ENCODE measurements at places on chromosomes 7 and 10.

DNA sequence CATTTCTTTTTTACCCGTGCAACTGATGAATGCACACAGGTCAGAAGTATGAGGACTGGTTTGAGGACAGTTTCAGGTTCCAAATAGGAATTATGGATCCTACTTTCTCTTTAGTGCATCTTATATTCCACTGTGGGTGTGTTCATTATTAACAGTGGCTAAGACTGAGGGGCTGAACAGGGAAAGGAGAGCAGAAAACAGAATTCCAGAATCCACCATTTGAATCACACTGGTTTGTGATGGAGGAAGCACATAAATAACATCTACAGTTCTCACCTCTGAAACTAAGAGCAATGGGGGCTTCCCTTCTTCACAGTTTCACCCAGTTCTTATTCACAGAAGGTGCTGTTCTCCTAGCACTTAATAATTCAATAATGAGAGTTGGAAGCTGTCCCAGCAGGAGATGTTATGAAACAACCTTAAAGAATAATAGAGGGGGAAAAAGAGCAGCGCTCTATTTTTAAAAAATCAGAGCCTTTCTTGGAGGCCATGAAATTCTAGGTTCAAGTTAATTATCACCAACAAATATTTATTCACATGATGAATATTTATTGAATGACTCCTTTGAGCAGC lies 205.1 kb downstream of the CREB5 start:
- DNase-seq: no peak

GRCh38 chr7:109663806-109664205 lies 1094.1 kb downstream of the DNAJB9 start:
- no peak for DNase-seq

- no peak for DNase-seq
These were observed 67.1 kb upstream of the ANKRD1 start for GRCh38 chr10:90988024-90988423.

- no peak for DNase-seq
These were observed 761 bp downstream of the PTF1A start for GRCh38 chr10:23192712-23193434.

DNA sequence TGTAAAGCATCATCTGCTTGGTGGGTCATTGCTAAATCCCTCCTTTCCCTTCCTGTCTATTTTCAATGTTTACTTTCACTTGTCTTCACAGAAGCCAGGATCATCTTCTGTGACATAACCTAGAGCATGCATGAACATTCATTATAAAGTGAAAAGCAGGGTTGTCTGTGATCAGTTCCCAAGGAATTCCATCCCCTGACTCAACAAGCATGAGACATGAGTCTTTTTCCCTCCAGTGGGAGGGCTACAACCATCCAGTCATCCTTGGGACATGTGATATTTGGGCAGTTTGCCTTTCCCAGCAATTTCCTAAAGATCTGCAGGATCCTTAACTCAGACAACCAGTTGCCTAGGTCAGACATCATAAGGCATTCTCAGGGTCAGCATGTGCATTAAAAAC lies 166.3 kb upstream of the TMEM196 start:
- DNase-seq: no peak

All from NCI-H460 (cell line).